Activated CD4-positive, alpha-beta T cell treated with anti-CD3 and anti-CD28 coated beads, Interleukin-10, Interleukin-2, amounts not matched to agents 100 ng/mL and 50 ng/mL, durations not matched to agents 16 hours and 8 hours (primary cell): ENCODE measurements at places on chromosomes 5 and 9.
A peak's percentile ranks its signal among the peaks of the same experiment; 100 is the strongest.

DNA sequence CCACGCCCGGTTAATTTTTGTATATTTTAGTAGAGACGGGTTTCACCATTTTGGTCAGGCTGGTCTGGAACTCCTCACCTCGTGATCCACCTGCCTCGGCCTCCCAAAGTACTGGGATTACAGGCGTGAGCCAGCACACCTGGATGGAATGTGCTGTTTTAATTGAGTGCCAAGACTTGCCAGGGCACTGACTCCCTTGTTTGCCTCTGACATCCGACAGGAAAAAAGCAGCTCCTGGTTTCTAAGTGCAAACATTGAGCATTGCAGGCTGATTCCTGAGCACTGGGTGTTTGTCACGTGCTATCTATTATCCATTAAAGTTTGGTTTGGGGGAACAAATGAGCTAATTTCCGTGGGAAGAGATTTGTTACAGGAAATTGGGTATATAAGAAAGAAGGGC is 70.6 kb upstream of the CKMT2 start:
- no peak for DNase-seq

DNA sequence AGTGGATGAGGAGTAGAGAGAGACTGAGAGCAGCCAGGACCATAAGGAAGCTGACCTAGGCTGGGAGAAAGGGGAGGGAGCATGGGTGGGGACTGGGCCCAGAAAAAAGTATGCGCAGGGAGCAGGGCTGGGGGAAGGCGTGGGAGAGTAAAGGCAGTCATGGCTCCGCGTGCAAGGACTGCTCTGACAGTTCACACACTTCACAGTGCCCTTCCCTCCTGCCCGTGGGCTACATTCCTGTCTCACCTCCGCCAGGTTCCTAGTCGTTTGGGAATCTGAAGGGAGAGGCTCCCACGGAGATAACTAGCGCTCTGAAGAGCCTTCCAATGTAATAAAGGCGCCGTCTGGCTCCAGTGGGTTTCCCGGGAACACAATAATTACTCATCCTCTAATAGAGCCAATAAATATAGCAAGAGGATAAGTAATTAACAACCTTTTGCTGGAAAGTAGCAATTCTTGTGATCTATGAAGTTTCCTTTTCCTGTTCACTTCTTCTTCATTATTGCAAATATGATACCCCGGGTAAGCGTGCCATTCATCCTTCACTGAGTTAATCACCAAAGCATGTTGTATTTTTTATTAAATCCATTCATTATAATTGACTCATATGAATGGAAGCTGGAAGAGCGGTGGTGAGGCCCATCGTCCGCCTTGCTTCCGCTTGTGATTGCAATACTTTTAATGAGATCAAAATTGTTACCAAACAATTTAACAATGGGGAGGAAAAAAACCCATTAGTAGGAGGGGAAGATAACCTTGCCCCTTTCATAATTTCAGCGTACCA is 39.3 kb downstream of the TTLL11 start:
- DNase-seq, result no peak

DNA sequence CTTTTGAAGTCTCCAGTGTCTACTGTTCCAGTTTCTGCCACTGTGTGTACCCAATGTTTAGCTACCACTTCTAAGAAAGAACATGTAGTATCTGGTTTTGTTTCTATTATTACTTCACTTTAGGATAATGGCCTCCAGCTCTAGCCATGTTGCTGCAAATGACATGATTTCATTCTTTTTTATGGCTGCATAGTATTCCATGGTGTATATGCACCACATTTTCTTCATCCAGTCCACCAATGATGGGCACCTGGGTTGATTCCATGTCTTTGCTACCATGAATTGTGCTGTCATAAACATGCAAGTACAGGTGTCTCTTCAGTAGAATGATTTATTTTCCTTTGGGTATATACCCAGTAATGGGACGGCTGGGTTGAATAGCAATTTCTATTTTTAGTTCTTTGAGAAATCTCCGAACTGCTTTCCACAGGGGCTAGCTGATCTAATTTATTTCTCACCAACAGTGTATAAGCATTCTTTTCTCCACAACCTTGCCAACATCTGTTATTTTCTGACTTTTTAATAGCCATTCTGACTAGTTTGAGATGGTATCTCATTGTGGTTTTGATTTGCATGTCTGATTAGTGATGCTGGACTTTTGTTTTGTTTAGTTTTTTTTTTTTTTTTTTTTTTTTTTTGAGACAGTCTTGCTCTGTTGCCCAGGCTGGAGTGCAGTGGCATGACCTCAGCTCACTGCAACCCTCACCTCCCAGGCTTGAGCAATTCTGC is 68.9 kb downstream of the WDR41 start:
- no peak for DNase-seq

GRCh38 chr5:174581479-174581878 is 142.9 kb upstream of the MSX2 start:
- peak; percentile 2 for DNase-seq

DNA sequence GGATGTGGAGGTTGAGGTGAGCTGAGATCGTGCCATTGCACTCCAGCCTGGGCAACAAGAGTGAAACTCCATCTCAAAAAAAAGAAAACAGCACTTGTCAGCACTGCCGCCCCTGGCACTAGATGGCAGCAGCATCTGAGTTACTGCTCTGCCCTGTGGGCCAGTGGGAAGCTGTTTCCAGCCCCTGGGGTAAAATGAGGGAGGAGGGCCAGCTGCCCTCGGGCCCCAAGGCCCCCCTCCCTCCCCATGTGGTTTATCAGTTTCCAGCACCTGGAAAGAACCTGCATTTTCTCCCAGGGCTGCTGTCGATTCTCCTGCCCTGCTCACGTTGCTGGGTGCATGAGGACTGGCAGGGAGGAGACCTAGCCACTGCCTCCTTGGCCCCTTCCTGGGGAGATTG is 13.2 kb upstream of the CEL start:
- DNase-seq, result peak; percentile 55

DNA sequence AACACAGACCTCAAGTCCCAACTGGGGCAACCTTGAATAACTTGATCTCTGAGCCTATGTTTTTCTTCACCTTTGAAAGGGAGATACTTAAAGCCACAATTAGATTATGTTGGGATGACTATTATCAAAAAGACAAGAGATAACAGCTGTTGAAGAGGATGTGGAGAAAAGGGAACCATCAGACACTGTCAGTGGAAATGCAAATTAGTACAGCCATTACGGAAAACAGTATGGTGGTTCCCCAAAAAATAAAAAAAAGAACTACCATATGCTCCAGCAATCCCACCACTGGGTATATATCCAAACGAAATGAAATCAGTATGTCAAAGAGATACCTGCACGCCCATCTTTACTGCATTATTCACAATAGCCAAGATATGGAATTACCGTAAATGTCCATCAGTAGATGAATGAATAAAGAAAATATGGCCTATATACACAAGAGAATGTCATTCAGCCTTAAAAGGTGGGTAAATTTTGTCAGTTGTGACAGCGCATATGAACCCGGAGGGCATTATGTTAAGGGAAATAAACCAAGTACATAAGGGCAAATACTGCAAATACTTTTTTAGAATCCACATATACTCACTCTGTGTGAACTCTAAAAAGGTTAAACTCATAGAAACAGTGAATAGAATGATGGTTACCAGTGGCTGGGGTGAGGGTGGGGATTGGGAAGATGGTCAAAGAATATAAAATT is 12.7 kb downstream of the FAT2 start:
- DNase-seq, result no peak

- DNase-seq, result no peak
Measured at GRCh38 chr9:16575986-16576245, 294.6 kb downstream of the BNC2 start.

- no peak for DNase-seq
Measured at GRCh38 chr5:107997338-107997980, 326.7 kb upstream of the EFNA5 start.

- peak; percentile 85 for DNase-seq
Measured at GRCh38 chr5:36870399-36871040, 6.0 kb upstream of the NIPBL start.

DNA sequence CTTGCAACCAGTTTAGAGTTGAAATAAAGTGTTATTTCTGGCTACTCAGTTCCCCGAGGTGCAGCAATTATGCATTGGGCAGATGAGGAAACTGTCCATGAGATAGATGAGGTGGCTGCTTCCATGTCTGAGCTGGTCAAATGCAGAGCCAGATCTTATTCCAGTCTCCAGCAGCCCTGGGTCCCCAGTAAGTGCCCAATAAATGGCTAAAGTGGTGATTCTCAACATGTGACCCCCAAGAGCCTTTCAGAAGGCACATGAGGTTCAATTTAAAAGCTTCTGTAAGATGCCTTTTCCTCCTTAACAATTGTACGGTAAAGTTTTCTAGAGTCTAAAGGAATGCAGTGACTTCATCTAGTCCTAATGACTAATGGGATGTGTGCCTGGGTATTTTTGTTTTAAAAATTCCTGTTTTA is 17.5 kb downstream of the ATOX1 start:
- DNase-seq, result no peak

DNA sequence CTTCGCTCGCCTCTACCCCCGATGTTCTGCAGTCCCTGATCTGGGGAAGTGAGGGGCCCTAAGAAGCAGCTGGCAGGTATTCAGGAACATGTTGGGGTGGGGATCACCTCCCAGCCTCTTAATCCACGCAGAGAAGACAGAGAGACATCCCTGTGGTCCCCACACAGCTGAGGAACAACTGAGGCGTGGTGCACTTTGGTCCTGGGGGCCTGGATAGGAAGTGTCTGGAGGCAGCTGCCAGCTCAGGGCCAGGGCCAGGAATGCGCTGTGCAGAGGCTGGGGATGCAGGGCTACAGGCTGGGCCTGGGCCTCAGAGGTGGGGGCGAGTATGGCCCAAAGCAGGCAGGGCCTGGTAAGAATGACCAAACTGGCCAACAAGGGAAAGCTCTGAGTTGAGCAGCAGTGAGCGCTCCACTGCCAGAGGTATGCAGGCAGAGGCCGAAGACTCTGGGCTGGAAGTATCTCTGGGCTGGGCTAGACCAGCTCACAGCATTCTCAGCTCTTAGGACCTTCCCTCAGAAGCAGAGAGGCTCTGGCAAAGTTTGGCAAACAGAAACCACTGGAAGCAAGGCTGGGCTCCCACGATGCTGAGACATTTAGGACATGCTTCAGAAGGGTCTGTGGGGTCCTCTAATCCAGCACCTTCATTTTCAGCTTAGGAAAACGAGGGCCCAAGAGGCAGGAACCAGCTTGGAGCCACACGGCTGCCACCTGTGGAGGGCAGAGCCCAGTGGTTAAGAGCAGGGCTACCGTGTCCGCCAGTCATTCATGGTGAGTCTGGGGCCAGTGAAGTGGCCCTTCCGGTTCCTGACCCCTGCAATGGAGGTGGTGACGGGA is 174.4 kb downstream of the GAPVD1 start:
- no peak for DNase-seq

DNA sequence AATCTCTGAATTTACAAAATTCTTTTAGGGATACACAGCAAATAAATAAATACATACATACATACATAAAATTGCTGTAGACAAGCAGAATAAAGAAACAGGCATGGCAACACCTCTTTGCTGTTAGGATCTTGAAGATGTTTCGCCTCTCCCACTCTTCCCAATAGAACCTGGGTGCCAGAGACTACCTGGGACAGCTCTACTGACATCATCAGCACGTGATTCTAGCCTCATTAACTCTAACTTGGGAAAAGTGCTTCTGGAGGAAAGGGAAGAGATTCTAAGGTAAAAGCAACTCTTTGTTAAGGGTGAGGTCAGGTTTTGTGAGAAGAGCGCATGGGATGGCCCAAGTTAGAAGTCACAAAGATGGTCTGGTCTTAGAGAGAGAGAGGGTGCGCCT is 339.1 kb downstream of the RFX3 start:
- DNase-seq, result no peak

DNA sequence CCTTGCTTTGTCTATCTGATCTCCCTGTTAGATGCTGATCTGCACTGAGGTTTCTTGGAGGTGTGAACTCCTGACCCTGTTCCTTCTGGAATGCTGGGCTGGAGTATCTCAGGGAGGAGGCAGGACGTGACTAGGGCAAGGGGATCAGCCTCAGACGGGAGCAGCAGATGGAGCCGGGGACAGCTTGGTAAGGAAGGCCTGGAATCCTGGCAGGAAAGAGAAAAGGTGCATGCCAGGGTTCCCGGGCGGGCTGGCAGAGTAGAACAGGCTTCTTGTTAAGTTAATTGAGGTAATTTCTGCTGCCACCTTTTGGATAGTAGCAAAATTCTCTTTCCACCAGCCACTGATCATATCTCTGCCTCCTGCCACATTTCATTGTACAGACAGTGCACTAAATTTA is 180.9 kb downstream of the ZNF462 start:
- DNase-seq, result no peak

GRCh38 chr9:121218357-121219027 is 16.8 kb upstream of the RAB14 start:
- no peak for DNase-seq

- no peak for DNase-seq
Measured at GRCh38 chr5:3359642-3360041, 236.0 kb upstream of the IRX1 start.

DNA sequence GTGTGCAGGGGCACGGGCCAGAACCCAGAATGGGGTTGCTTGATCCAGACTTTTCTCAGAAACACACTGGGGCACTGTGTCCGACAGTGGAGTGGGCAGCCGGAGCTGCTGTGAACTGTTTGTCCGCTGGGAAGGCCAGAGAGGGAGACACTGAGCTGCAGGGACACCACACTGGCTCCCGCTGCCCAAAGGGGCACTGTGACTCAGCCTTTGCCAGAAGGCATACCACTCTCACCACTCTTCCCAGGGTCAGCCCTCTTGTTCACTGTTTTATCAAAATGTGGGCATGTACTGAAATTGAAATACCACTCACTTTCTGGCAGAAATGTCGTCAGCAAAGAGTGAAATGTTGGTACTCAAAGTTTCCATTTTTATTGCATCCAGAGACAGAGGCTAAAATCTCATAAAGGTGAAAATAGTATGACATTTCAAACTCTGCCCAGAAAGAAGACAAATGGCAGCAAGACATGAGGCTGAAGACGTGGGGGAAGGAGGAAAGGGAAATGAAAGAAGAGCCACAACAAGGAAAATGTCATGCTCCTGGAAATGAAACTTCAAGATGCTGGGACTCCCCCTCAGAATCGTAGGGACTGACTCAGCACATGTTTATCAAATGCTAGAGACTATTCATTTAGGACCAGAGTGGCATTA is 4.5 kb upstream of the IL7R start:
- peak; percentile 87 for DNase-seq

DNA sequence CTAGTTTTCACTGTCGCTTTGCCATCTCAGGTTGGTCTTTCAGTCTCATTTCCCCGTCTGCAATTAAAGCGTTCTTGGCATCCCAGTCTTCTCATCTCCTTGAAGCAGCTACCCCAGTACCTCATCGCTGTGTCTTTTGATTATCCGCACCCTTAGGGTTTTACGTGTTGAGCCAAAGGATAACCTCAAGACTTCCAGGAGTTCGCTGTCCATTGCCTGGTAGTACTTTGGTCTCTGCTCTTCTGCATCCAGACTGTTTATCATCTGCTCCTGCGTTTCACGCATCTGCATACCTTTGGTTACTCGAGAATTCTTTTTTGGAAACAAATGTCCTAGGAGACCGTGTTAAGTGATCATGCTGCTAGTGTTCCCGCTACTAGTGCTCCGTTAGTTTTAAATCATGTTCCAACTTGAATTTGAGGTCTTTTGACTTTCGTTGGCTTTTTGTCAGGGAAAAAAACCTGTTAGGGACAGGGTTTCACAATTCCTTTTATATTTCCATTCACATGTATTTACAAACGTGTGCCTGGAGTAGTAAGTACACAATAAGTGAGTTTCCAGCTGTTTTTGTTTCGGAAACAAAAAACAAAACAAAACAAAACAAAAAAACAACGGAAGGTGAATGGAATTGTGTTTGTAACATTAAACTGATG is 888 bp downstream of the RABGAP1 start:
- no peak for DNase-seq
